Mesenteric fat pad (tissue), 1 donor: ENCODE measurements at places on chromosomes 1 and 21. TPM values are rescaled to one million over a fixed set of nuclear protein-coding genes. Genes with fewer than 3 reads are reported as not detected.

Gene IL24
- total RNA-seq = not detected

Gene TOMM40L
- 18.5 TPM for total RNA-seq

DNA sequence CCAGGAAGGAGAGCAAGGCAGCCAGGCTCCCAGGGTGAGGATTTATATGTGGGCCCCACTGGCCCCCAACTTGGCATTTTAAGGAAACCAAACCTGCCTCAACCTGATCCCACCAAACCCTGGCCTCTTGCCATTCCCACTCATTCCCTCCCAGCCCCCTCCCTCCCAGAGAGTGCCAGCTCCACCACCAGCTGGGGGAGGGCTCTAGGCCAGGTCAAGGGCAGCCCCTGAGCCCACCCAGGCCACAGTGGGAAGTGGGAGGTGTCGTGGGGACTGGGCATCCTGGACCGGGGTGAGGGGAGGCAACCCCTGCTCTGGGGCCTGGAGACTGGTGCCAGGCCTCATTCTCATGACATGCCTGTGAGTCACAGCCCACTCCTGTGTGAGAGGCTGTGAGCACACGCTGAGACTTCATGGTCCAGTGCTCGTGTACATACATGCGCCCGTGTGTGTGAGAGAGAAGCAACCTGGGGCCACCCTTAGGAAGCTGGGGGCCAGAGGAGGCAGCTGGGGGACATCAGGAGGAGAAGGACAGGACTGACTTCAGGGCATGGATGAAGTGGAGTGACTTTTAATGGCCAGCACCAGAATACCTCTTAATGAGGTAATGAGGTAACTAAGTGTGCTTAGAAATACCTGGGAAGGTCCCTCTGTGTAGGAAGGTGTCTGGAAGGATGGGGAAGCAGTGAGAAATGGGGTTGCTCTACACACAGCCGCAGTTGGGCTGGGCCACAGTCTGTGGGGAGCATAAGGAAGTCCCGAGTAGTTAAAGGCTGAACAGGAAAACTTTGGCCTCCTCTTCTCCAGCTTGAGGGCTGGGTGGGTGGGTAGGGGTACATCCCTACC is at the start of gene S100A2:
Gene S100A2 (minus strand): TSS at position 316 of the 846 bp plus-strand sequence. CDS start 1,967 bp downstream, outside the sequence.
- DNase-seq = peak; percentile 88

- DNase-seq = no peak
Measured at GRCh38 chr1:111635324-111636009, 15.9 kb downstream of the RAP1A start.

- DNase-seq = no peak
Measured at GRCh38 chr1:234851450-234852438, 241.8 kb upstream of the IRF2BP2 start.

DNA sequence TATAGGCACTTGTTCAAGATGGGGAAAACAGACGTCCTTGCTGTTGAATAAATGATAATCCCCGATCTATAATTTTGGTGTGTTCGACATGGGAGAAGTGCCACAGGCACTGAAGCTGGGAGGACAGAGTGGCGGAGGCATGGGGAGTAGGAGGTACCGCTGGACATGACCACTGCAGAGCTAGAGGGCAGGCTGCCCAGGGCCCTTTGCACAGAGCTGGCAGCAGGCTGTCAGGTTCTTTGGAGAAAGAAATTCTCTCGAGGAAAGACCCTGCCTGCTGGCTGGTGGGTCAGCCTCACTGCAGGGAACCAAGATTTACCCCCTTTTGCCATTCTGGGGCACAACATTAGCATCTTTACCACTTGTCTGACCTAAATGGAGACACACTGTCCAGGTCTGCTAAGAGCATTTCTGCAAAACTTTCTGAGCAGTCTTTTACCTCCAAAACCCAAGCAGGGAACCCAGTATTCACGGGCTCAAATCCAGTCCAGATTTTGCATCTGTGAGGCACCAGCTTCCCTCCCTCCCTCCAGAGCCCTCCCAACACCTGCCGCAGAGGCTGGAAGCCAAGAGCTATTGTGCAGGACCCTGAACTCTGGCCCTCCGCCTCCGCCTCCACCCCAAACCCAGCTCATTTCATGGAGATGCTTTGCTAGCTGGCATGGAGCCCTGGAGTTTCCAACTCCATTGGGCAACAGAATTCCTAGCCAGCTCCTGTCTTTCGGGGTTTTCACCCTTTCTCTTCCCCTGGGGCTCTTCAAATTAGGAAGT is 142.3 kb downstream of the PLXNA2 start:
- no peak for DNase-seq
